ENCODE measurements at places on chromosomes 2 and 18.

DNA sequence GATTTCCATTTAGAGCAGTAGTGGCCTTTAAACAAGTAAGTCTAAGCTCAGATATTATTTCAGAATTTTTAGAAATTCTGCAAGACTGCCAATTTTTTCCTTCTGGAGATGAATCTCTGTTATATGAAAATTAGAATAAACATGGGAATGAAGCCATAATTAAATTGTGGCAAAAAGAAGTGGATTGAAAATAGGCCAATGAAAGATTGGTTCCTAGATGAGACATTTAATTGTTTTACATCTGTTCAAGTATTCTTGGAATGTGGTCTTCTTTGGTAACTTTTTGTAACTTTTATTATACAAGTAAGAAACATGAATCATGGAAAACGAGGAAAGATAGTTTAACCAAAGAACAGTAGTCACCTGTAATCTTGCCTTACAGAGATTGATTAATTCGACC, 10.3 kb downstream of the CAD start:
- no peak for DNase-seq

- no peak for DNase-seq
These were observed 80.4 kb upstream of the RMP24 start for GRCh38 chr18:35892118-35892517.

DNA sequence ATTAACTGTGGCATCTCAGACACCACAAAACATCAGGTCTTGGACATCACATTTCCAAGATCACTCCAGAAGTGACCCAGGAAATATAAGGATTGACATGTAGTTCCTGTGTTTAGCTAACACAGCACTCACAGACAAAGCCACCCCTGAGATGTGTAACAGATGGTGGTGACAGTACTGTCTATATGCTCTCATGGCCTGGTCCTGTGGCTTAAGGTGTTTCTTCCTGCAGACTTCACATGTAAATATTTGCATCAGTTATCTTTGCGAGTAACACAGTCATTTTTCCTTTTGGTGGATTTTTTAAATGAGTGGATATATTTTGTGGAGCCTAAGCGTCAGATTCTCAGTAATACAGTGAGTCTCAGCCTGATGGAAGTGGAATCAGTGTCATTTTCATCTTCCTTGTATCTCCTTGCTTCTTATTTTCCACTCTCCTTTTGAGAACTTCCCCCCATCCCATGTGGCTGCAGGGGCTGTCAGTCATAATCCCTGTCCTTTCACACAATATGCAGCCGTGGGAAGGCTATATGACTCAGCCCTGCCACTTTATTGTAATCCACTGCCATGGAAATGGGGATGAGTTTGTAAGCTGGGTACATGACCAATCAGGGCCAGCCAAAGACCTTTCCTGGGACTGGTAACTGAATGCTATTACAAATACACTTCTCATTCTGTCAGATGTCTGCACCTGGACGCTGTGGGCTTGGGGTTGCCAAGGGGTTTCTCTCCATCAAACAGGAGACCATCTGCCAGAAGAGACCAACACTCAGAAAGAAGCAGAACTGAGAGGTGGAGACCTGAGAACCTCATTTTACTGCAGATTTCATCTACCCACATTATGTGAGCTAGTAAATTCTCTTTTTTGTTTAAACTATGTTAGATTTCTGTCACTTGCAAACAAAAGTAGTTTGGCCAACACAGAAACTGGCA, 74.3 kb downstream of the ICOS start:
- no peak for DNase-seq

DNA sequence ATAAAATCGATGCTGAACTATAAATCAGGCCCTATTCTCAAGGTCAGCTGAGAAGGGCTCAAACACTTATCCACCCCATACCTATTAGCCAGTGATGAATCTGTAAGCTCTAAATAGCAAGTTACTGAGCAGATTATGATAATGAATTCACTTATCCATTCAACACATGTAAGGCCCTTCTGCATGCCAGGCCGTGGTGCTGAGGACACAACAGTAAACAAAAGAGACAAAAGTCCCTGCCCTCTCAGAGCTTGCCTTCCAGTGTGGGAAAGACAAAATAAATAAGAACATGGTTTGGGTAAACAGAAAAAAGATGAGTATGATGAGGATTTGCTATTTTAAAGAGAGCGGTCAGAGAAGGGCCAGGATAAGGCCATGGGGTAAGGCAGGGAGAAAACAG, 11.7 kb downstream of the TTC32 start:
- no peak for DNase-seq

DNA sequence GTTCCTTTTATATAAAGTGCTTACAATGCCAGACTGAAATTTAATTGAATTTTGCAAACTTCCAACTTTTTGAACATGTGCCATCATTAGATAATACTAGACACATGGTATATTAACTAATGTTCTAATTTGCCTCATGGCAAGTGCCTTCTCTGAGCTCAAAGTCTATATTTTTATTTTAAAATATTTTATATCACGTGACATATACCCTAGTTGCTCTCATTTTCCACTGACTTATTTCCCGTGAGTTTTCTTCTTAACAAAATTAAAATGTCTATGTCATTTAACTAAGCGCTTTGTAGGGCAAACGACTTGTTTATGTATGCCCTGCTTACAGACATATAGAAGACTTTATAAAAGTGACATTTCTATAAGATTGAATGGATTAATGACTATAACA, 509.6 kb upstream of the SYT4 start:
- DNase-seq, result no peak

GRCh38 chr2:143803936-143804335, 674.7 kb downstream of the ARHGAP15 start:
- DNase-seq, result no peak

DNA sequence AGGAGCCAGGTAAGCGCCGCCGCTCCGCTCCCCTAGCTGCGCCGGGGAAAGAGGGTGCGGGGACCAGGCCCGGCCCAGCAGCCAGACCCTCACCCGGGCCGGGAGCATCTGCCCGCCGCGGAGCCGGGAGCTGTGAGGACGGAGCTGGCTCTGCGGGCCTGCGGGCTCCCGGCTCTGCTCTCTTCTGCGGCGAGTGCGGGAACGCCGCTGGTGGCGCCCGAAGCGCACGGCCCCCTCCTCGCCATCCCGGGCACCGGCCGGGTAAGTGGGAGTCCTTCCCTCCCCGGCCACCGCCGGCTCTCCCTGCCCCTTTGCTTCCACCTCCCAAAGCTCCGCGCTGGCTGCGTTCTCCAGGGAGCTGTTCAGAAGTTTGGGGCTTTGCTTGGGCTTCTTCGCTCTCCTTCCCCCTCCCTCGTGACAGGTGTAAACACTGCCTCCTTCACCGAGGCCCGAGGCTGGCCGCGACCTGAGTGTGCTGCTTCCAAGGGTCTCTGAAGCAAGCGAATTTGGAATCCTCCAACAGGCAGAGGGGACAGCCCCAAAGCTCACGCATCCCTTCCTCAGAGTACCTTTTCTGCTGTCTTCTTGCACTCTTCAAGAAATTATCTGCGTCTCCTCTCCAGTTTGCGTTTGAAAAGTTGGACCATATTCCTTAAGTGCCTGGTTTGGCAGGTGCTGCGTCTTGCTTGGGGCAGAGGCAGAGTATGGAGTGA, 632 bp downstream of the AFTPH start:
- DNase-seq, result peak; percentile 27

DNA sequence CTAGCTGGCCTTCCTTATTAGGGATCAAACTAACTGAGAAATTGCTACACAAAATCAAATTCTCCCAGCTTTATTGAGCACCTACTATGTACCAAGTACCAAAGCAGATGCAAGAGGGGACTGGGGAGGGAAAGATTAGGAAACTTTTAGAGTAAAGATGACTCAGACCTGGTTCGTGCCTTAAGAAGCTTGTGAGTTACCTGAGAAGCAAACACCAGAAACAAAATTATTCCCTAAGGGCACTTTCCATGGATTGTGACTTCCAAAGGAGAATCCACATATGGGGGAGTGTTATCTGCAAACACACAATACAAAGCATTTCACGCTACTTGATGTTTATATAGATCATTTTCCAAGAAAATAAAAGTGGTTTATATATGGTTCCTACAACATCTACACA, 326.9 kb upstream of the HNRNPA3 start:
- no peak for DNase-seq

DNA sequence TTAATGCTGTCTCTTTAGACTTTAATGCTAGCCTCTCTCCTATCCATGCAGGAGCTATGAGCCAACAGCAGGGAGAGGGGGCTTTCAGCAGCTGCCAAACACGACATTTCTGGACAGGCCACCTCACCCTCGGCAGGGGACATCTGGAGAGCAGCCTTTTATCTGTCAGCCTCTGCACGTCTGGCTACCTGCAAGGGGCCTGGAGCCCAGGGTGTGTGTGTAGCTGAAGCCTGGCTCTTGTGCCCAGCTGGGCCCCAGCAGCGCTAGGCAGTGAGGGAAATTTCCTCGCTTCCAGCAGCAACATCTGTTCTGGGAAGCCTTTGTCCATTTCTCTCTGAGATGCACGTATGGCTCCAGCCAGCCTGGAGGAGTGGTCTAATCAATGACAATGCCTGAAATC, 728.7 kb upstream of the ID2 start:
- no peak for DNase-seq

- no peak for DNase-seq
These were observed 19.2 kb upstream of the TMEM177 start for GRCh38 chr2:119659601-119660342.

GRCh38 chr18:59659508-59660170, 37.6 kb downstream of the CCBE1 start:
- no peak for DNase-seq

Measured in SW 1271 (cell line).